Activated CD4-positive, alpha-beta T cell treated with anti-CD3 and anti-CD28 coated beads, Interleukin-2, amount 50 U/mL, for 48 hours (primary cell): ENCODE measurements at places on chromosomes 16 and 17.

DNA sequence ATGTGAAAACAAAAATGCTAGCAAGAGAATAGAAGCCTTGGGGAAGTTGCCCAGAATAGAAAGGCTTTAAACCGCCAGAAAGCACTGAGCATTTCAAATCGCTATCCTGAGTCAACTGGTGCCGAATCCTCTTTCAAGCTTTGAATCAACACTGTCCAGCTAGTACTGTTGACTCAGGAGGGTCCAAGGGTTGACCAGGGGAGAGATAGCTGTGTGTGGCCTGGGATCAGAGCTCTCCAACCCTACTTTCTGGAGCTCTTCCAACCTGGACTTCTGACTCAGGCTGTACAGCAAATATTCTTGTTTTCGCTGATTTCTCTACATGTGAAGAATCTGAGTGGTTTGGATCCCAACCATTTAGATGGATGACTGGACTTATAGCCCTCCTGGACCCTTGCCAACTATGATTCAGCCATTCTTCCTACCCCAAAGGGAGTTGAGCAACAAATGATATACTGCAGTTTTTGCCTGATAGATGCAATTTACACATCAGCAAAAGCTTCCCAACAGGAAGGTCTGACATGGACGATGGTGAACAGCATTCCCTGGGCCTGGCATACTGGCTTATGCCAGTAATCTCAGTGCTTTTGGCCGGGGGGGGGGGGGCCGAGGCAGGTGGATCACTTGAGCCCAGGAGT is 154.0 kb upstream of the SDK2 start:
- DNase-seq = no peak

- peak; percentile 17 for DNase-seq
Observed at GRCh38 chr17:6548578-6549330, 7.6 kb downstream of the PITPNM3 start.

DNA sequence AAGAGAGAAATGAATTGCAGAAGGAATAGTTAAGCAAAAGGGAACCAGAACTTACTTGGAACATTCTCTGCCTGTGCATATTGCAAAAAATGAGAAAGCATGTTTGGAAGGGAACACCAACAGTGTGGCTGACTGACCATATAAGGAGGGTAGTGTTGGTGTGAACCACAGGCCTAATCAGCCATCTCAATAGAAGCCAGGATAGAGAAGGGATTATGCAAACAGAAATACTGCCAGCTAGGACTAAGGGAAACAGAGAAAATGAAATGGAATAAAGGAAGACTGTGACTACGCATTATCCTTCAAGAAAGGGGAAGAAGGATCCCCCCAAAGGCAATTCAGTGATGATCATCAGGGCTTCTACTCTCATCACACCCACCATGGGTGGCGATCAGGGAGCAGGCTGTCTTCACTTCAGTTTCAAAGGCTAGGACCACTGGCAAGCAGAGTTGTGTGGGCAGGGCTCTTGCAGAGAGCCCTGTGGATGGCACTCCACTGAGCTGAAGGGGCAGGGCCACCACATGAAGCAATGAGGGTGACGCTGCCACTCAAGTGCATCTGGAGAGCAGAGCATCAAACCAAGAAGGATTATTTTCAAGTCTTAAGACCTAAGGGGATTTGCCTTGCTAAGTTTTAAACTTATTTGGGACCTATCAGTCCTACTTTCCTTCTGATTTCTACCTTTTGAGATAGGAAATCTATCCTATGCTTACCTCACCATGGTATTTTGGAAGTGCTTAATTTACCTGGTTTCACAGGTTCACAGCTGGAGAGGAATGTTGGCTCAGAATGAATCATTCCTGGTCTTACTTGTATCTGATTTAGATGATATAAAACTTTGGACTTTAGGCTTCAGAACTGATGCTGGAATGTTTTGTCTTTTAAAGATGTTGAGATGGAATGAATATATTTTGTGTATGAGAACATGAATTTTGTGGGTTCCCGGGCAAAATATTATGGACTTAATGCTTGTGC is 140.5 kb downstream of the SSH2 start:
- no peak for DNase-seq

DNA sequence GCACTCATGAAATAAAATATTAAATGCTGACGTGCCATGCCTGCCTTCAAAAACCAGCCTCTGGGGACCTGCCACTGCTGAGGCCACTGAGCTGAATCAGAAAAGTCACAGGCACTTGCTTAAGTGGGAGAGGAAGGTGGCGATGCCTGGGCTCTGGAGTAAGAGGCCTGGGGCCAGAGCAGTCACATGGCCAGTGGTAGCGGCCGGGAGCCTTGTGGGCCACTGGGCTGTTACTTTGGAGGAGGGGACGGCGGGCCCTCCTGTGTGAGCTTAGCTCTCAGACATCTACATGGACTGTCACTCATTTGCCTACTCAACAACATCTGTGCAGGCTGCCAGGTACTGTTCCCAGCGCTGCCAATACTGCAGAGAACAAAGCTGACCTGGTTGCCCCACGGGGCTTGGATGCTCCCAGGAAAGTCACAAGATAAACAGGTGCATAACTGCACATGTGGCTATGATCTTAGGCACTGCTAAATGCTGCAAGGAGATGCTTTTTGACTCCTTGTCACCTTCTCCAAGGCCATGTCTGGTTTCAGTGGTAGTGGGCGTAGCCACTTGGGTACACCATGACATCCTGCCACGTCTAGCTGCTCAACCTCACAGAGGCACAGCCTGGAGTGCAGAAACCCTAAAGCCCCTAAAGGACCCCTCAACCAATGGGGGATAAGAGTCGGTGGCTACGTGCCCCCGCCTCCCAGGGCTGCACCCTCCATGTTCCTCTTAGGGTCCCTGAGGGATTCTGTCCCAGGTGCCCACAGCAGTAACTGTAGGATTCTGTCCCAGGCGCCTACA is 11.6 kb downstream of the COTL1 start:
- DNase-seq = no peak

DNA sequence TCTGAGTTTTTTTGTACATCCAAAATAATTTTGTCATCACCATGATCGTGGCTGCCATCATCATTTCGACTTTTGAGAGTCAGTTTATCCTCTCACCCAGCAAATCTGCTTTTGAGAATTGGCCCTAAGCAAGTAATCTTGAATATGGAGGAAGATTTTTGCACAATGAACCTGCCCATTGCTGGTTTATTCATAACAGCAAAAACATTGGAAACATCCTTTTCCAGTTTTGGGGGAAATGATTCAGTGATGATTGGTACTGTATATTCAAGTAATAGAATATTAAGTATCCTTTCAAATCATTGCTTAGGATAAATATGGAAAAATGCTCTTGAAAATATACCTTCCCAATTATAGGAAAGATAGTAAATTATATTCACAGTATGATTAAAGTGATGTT is 53.1 kb downstream of the PRKCA start:
- DNase-seq = no peak

- no peak for DNase-seq
Observed at GRCh38 chr17:58189436-58190146, 2.9 kb upstream of the EPX start.

- DNase-seq = no peak
Observed at GRCh38 chr16:7209598-7209997, 123.0 kb upstream of the RBFOX1 start.

GRCh38 chr16:84942786-84943185 is 68.5 kb downstream of the ZDHHC7 start:
- no peak for DNase-seq

- no peak for DNase-seq
Observed at GRCh38 chr16:56370875-56371659, 54.3 kb downstream of the AMFR start.

DNA sequence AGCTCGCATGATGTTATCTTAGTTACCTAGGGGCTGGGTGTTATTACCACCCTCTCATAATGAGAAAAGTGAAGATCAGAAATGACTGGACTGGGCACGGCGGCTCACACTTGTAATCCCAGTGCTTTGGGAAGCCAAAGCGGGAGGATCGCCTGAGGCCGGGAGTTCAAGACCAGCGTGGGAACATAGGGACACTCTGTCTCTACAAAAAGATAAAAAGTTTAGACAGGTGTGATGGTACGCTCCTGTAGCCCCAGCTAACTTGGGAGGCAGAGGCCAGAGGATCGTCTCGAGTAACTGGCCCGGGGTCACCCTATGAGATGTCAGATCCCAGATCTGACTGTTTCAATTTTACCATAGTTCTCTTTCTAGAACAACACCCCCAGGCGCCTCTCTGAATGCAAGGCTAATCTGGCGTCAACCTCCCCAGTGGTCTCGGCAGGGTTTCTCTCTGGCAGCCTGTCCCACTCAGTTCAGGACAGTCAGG is 1.9 kb upstream of the CCDC102A start:
- DNase-seq = peak; percentile 41

GRCh38 chr17:38703742-38704605 is 1.1 kb upstream of the MLLT6 start:
- peak; percentile 90 for DNase-seq

GRCh38 chr16:31350275-31351005 is 4.5 kb upstream of the ITGAX start:
- no peak for DNase-seq

DNA sequence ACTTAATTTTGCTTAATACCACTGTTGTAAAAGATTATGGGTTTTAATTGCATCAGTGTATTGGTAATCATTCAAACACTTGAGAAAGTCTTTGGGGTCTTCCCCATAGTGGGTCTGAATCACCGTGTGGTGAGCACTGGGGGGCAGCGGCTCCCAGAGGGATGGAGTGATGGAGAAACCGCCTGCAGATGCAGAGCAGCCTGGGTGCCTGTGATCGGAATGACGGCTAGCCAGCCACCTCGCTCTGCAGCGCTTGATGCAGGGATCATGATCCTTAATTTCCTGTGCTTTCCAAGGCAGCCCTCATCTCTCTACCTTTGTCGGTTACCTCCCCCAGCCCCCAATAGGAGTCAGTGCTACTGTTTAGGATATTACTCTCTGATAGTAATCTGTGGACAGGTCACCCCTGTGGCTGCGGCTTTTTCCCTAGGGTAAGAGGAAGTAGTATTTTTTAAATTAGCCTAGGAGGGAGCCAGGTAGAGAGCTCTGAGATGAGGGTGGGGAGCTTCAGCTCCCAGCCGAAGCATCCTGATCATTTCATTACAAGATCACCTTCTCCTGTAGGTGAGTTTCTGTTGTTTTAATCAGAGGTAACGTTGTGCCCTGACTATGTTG is 135.6 kb downstream of the MSI2 start:
- DNase-seq = no peak

- DNase-seq = no peak
Observed at GRCh38 chr16:2432286-2432685, 3.0 kb downstream of the CCNF start.

DNA sequence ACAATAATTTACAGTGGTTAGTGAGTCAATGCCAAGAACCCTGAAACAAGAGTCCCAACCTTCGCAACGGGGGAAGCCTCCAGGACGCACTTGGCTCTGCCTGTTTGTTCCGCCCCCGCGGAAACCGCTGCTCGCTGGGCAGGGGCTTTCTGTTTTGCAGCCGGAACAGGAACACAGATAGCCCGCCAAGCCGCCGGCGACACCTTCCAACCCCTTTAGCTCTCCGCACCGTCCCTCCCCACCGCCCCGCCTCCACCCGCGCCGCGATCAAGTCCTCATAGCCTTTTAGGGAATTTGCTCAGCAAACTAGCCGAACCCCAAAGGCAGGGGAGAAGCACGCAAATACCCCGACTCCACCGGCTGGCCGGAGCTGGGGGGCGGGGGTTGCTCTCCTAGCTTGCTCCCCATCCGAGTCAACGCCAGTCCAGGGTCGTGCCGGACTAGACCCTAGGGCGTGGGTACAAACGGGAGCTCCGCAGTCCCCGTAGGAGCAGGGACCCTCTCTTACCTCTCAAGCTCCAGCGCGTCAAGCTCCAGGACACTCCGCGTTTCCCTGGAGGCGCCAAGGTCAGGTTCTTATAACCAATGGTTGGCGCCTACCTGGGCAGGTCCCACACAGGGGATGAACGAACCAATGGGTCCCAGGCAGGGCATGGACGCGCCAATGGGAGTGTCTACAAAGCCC is at the start of gene SLFN13:
Gene SLFN13, minus strand, starts transcription at position 553 of the 685 bp plus-strand sequence. CDS start 3,086 bp downstream, outside the sequence.
- peak; percentile 96 for DNase-seq

DNA sequence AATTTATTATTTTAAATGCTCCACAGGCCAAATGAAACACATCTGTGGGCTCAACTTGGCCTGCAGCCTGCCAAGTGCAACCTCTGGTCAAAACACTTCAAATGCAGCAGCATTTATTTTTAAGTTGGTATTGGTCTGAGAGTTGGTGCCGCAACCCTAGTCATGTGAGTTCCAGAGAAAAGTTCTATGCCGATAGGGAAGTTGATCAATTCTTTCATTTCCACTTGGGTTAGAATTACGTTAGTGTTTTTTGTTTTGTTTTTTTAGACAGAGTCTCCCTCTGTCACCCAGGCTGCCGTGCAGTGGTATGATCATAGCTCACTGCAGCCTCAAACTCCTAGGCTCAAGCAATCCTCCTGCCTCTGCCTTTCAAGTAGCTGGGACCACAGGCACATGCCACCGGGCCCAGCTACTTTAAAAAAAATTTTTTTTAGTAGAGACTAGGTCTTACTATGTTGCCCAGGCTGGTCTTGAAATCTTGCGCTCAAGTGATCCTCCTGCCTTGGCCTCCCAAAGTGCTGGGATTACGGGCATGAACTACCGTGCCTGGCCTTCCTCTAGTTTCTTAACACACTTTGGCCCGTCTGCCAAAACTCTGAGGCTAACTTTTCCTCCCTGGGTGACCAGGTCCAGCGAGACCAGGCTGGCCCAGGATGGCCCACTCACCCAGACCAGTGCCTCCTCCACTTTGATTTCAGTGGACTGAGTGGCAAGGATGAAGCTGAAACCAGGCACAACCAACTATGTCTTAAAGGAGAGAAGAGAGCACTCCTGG is 221.1 kb downstream of the MRTFB start:
- DNase-seq = no peak

GRCh38 chr16:67666032-67666551 is 458 bp downstream of the ENKD1 start:
- peak; percentile 21 for DNase-seq

- peak; percentile 34 for DNase-seq
Observed at GRCh38 chr17:58352596-58353388, 791 bp upstream of the SUPT4H1 start.

DNA sequence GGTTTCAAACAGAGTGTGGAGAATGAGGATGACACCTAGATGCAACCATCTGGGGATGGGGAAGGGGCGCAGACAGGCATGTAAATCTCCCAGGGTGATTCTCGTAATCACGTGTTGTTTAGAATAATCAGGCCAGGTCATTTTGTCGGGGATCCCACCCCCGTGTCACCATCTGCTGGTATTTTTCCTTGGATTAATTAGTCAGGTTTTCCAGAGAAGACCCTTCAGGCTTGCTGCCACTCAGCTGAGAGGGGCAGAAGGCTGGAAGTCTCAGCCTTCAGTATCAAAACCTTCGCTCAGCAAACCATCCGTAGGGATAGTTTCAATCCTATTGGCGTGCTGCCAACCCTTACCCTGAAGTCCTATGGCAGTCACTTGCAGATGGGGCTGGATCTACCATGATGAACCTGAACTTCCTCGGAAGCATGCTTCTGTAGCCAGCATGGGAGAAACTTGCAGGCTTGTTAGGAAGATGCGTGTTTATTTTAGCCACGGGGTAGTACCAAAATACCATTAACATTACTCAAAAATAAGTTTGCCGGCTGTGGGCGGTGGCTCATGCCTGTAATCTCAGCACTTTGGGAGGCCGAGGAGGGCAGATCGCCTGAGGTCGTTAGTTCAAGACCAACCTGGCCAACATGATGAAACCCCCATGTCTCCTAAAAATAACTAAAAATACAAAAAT is 7.5 kb upstream of the ADCY9 start:
- no peak for DNase-seq

- no peak for DNase-seq
Observed at GRCh38 chr16:79580453-79581191, 19.9 kb downstream of the MAF start.

GRCh38 chr16:56513091-56513490 is 6.7 kb downstream of the BBS2 start:
- DNase-seq = no peak
